GDM1 (cell line): ENCODE measurements at places on chromosomes 16 and 17.
A peak's percentile ranks its signal among the peaks of the same experiment; 100 is the strongest.

- DNase-seq = no peak
These were observed 4.0 kb upstream of the MEAK7 start for GRCh38 chr16:84508502-84508901.

GRCh38 chr17:61487989-61488595 lies 35.9 kb downstream of the TBX4 start:
- DNase-seq = no peak

DNA sequence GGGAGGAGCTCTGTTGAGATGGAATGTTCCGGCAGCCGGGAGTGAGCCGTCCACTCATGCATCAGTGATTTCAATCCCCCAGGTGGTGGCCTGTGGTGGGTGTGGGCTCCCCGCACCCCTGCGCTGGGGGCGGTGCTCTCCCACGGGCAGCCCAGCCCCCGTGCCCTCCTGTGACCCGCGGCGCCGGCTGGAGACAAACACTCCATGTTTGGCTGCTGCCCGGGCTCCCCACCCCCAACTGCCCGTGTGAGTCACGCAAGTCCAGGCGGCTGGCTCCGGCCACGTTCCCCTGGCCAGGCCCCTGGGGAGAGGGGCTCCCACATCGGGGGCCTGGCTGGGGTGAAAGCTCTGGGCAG lies 29.4 kb downstream of the CACNA1H start:
- DNase-seq = no peak

GRCh38 chr17:58172369-58173071 lies 5.7 kb downstream of the OR4D2 start:
- peak; percentile 10 for DNase-seq

GRCh38 chr16:49639739-49640431 lies 216.0 kb downstream of the ZNF423 start:
- DNase-seq = no peak

DNA sequence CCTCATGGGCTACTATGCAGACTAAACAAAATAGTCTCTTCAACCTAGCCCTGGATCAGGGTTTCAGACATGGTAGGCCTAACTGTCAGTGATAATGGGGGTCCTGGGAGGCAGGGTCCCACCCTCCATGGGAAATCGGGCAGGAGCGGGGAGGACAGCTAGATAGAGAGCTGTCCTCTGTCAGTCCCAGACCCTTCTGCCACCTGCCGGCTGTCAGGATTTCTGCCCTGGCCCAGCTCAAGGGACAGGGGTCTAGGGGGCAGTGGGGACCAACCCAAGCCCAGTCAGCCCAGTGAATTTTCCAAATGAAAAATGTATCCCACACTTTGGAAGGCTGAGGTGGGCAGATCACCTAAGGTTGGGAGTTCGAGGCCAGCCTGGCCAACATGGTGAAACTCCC lies 5.3 kb downstream of the CA7 start:
- no peak for DNase-seq

GRCh38 chr16:73599870-73600269 lies 551.9 kb upstream of the ZFHX3 start:
- no peak for DNase-seq

GRCh38 chr16:16149710-16150116 lies 73.6 kb downstream of the ABCC6 start:
- DNase-seq = no peak

DNA sequence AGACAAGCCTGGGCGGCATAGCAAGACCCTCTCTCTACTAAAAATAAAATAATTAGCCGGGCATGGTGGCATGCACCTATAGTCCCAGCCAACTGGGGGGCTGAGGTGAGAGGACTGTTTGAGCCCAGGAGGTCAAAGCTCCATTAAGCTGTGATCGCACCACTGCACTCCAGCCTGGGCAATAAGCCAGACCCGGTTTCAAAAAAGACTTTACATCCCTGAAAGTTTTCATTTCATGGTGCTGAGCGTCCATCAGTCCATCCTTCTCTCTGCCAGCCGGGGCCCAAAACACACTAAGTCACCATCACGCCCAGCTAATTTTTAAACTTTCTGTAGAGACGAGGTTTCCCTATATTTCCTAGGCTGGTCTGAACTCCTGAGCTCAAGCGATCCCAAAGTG lies 10.6 kb downstream of the RAB40B start:
- DNase-seq = no peak

DNA sequence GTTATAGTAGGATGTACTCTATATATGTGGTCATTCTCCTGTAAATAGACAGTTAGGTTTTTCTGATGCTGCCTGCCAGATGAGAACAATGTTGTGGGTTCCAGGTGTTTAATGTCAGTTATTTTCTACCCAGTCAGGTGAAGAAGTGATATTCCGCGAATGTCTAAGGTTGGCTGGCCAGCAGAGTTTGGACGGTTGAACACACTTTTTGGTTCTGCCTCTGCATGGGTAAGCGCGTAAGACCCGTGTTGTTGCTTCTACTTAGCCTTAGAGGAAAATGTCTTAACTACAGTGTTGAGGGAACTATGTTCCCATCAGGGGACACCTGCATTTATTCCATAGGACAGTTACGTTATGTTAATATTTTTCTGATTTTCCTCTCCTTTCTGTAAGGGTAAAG lies 162.6 kb downstream of the MAP2K6 start:
- no peak for DNase-seq

GRCh38 chr17:68468788-68469187 lies 11.5 kb upstream of the WIPI1 start:
- no peak for DNase-seq

DNA sequence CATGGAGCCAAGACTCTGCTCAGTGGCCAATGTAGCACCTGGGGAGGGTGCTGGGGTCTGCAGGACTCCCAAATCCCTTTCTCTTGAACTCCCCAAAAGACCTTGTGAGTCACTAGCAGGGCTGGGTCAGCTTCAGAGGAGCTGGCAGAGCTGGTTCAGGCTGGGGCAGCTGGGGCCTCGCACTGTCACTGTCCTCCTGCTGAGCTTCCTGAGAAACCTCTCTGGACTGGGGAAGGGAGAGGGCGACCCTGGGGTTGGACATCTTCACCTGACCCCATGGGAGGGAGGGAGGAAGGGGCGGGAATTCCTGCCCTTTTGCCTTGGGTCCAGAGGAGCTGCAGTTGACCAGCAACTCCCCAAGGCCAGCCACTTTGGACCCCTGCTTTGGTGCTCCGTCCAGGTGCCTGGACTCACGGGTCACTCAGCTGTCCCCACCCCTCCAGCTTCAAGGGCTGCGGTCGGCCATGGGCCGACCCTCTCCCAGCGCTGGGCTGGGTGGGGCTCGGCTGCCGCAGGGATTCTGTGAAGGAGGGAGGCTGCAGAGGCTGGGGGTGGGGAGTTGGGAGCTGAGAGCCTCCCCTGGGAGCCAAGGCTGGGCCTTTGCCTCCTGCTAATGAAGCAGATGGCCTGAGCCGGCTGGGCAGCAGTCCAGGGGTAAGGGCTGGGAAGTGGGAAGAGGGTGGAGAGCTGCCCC lies 9.2 kb downstream of the FMNL1 start:
- no peak for DNase-seq

- DNase-seq = no peak
These were observed 16.8 kb downstream of the ZNF750 start for GRCh38 chr17:82823004-82823403.

GRCh38 chr16:86151239-86151851 lies 252.4 kb downstream of the IRF8 start:
- no peak for DNase-seq

DNA sequence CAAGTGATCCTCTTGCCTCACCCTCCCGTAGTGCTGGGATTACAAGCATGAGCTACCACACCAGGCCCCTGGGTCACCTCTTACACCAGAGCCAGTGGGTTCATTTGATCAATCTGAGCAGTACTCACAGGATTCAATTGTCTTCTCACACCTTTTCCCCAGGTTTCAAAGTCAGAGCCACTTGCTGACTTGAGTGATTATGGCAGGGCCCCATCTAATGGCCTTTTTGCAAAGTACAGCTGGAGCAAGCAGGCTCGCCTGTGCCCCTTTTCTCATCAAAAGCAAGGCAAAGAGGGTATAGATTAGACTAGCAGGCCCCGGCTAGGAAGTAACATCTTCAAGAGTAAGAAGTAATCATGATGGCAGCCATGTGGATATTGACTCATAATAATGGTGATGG lies 114.8 kb upstream of the NOL11 start:
- DNase-seq = peak; percentile 3

DNA sequence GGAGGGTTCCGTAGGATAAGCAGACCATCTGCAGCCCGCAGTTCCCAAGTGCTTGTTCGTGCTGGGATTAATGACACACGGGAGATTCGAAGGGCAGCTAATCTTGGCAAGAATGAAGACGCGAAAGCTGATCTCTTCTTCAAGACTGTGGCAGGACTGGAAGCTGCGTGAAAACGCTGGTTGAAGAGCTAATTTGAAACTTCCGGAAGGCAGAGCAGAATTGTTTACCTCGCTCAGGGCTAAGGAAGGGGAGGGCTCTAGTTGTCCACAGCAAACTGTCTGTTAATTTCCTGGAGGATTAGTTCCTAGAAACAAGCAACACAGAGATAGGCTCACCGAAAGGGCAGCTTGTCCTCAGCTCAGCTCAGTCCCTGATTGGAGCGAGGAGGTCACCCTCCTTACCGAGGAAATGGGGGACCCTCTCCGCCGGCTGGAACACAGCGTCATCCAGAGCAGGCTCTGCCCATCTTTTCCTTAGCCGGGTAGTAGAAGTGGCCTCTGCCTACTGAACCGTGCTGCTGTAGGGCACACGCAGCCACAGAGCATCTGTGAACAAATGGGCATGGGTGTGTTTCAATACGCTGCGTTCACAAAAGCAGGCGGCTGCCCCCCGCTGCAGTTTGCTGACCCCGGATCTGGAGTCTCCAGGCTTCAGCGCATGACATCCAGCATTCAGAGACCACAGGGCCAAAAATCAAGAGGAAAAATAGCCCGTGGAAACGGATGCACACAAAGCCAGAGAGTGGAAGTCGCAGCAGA lies 16.7 kb upstream of the BAIAP2 start:
- peak; percentile 75 for DNase-seq

GRCh38 chr17:38982858-38983746 lies 15.9 kb upstream of the FBXO47 start:
- peak; percentile 39 for DNase-seq

DNA sequence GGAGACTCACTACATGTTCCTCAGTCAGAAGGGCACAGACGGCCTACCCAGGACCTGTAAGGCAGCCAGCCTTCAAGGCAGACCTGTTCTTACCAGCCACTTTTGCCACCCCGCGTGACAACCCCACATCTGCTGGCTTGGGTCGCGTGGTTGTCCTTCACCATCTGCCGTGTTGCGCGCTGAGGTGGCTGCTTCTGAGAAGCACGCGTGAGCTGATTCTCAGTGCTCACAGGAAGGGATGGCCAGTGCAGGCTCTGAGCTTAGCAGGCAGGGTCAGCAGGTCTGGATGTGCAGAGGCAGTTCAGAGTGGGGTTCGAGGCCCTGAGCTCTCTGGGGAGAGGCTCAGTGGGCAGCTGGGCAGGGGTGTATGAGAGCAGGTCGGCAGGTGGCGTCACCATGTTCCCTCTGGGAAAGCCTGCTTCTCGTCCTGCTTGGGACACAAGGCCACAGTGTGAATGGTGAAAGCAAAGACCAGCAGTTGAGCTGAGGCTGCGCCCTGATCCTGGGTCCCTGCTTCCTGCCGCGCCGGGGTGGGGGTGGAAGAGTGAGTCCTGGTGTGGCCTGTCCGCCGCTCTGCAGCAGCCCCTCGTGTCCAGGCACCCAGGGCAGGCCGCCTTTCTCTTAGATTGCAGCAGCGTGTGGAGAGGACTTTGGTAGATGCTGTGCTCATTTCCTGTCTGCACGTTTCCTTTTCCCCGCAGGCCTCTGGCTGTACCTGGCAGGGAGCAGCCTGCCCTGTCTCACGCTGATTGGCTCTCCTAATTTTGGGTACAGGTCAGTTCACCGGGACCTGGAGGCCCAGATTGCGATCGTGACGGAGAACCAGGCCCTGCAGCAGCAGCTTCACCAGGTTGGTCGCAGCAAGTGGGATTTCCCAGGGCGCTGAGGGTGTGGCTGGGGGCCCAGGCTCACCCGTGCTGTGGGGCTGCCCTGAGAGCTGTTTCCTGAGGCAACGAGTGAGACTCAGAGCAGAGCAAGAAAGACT lies 36.0 kb downstream of the PGS1 start:
- DNase-seq = no peak

GRCh38 chr16:29974291-29975133 lies 844 bp downstream of the TAOK2 start:
- no peak for DNase-seq

DNA sequence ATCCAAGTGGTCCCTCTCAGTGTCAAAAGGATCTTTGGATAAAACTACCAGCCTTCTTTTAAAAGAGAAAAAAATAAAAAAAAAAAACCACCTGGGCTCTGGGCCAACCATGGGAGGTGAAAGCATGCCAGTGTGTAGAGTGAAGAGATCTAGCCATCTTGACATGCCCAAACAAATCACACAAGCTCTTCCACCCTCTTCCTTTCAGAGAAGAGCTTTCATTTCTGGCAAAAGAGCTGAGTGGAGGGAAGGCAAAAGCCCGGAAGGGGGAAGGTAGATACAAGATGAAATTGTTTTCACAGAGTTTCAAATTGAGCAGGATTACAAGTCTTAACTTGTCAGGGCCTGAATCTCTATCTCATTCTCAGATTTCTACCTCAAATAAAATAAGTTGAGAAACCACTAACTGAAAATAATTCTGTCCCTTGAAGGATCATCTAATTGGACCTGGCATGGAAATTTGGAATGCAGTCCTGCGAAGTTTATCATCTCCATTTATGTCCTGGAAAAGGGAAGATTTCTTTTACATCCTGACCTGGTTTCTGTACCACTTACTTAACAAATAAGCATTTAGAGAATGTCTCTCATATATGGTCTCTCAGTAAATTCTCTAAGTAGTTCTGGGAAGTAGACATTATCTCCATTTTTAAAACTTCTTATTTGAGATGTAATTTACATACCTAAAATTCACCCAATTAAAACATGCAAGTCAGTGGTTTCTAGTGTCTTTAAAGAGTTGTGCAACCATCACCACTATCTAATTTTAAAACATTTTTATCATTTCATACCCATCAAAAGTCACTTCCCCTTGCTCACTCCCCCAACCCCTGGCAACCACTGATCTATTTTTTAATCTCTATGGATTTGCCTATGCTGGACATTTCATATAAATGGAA lies 93.7 kb downstream of the TANGO6 start:
- DNase-seq = no peak

- no peak for DNase-seq
These were observed 211.6 kb upstream of the FOXF1 start for GRCh38 chr16:86298758-86299134.
